NCI-H2081 treated with DMSO at 0.1 percent for 48 hours (cell line): ENCODE measurements at places on chromosomes 1 and 21.

GRCh38 chr21:25396135-25396711, 211.1 kb downstream of the MRPL39 start:
- DNase-seq, result no peak

GRCh38 chr1:237032029-237032428, 10.0 kb upstream of the RYR2 start:
- DNase-seq, result no peak

DNA sequence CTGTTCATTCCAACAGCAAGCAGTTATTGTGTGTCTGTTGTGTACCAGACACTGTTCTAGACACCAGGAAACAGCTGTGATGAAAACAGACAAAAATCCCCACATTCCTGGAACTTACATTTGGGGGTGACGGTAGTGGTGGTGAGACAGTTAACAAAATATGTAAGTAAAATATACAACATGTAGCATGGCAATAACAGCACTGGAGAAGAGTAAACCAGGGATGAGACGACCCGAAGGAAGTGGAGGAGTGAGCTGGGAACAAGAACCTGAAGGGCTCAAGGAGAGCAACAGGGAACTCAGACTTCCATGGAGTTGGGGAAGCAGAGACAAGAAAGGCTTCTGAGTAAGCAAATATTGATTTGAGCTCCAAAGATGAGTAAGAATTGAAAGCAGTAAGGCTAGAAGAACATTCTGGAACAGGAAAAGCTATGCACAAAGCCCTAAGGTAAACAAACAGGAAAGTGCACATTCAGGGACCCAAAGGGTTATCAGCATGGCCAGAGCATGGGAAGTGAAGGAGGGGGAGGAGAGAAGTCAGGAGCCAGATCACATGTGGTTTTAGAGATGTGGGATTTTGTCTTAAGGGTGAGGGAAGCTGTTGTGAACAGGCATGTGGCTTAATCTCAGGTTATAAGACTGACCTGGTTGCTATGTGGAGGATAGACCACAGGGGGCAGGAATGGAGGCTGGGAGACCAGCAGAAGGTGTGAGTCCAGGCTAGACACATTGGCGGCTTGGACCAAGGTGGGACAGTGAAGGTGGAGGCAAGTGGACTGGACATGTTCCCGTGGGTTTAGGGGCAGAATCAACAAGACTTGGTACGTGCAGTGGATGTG, 7.3 kb downstream of the CSF1 start:
- DNase-seq, result no peak

DNA sequence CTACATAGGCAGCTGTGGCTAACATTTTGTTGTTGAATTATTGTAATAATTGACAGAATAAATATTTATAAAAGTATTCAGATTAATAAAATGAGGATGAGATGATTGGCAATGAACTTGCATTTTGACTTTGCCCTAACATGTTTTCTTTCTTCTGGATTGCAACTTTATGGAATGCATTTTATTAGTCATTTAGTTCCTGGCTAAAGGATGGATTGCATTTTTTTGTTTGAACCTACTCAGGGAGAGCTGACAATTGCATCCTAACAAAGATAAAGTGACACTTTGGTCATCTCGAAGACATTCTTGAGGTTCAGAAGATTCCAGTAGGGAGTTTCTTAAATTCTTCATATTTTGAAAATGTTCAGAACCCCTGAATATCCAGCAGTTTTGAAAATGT, 37.5 kb downstream of the PGM1 start:
- DNase-seq, result no peak

GRCh38 chr1:66355756-66356155, 178.2 kb upstream of the SGIP1 start:
- no peak for DNase-seq

DNA sequence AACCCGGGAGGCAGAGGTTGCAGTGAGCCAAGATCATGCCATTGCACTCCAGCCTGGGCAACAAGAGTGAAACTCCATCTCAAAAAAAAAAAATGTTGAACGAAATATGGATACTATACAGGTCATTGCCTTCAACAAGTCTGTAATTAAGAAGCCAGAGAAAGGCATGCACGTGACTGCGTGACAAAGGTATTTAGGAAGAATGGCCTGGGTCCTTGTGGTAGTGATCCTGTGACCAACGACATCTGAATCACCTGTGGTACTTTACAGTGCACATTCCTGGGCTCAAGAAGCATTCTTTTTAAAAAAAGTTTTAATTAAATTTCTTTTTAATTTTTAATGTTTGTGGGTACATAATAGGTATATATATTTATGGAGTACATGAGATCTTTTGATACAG, 115.0 kb downstream of the GREM2 start:
- DNase-seq, result no peak

- no peak for DNase-seq
Observed at GRCh38 chr1:41046347-41046775, 24.8 kb upstream of the SLFNL1 start.

- DNase-seq, result no peak
Observed at GRCh38 chr1:115056395-115056798, 26.8 kb downstream of the TSHB start.

DNA sequence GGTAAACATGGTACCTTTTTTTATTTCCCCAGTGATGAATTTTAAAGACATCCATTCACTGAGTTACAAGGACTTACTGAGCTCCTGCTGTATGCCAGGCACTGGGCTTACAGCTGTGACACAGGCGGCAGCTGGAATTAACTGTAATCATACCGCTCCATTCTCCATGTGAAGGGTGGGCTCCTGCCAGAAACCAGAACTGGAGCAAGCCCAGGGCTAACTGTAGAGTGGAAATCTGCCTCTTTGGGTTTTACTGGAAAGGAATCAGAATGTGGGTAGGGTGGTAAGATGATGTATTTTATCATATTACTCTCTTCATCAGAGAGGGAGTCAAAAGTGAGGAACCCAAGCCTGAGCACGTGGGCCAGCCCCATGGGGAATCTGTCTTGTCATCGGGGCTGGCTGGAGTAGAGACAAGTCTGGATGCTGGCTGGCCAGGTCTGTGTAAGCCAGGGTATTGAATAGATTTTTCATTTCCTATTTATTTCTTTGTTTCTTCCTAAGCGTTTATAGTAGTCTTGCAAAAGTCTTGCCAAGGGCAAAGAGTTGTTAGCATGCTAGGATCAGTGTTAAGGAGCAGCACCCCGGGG, 21.5 kb downstream of the FGGY start:
- DNase-seq, result no peak

DNA sequence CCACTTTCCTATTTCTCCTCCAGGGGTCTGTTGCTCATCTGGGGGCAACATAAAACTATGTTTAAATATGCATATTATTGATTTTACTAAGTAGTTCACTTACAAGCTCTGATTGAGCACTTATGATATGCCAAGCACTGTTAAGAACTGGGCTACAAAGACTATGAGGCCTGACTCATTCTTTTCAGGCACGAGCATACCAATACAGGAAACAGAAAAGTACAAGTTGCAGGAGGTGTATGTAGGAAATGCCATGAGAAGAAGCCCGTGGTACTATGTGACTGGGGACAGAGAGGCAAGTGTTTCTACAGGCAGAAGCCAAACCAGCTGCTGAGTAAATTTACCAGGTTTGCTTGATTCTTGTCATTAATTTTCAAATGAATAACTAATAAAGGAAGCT, 120.4 kb upstream of the PTGFR start:
- DNase-seq, result no peak

DNA sequence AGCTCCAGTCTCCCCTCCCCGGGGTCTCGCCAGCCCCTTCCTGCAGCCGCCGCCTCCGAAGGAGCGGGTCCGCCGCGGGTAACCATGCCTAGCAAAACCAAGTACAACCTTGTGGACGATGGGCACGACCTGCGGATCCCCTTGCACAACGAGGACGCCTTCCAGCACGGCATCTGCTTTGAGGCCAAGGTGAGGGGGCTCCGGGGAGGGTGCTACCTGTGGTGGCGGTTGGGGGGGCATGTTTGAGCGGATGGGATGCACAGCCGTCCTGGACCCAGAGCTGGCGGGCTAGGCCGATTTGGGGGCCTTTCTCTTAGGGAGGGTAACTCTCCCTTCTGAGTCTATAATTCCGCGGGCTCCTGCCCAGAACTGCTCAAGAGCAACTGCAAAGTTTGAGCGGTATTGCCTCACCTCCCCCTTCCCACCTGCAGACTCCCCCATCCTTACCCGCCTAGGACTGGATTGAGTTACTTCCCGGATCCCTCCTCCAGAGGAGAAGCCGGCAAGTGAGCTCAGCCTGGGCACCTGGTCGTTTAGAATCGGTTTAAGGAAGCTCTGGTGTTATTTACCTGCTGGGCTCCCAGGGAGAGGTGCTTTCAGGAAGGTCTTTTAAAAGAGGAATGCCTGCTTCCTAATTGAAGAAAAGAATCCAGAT, 730 bp downstream of the NOS1AP start:
- no peak for DNase-seq

- no peak for DNase-seq
Observed at GRCh38 chr21:25961042-25961441, 209.5 kb downstream of the APP start.

DNA sequence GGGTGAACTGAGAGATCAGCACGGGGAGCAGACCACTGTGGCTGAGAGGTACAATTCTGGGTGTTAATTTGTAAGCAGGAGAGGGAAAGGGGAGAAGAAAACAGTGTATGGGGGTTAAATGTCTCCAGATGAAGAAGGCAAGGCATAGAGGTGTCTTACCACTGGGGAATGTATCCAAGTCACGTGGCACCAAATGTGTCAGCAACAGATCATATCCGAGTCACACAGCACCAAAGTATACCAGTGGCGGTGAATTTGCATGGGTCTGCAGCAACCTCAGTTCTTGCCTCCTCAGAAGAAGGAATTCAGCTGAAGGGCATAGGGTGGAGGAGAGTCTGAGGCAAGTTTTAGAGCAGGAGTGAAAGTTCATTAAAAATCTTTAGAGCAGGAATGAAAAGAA, 21.2 kb upstream of the SYCP1 start:
- no peak for DNase-seq

- peak; percentile 96 for DNase-seq
Observed at GRCh38 chr1:203325418-203326091, 20.2 kb downstream of the BTG2 start.

GRCh38 chr1:194870860-194871259, 1684.4 kb upstream of the B3GALT2 start:
- no peak for DNase-seq

GRCh38 chr1:156860113-156860627, 495 bp upstream of the NTRK1 start:
- DNase-seq, result no peak

- no peak for DNase-seq
Observed at GRCh38 chr21:30227633-30228404, 11.9 kb upstream of the CLDN8 start.

GRCh38 chr1:154623358-154623757, 15.4 kb upstream of the ADAR start:
- DNase-seq, result no peak

- DNase-seq, result no peak
Observed at GRCh38 chr1:156368889-156369684, at the start of gene RHBG. RHBG (plus strand) TSS chr1:156369211; CDS start chr1:156369250, 39 bp downstream.

- no peak for DNase-seq
Observed at GRCh38 chr1:15251857-15252835, 5.1 kb downstream of the FHAD1 start.
